ENCODE measurements at places on chromosomes 16 and 17.

- no peak for DNase-seq
These were observed 10.0 kb upstream of the ZNF23 start for GRCh38 chr16:71472051-71472450.

- DNase-seq = no peak
These were observed 40.2 kb downstream of the C16orf87 start for GRCh38 chr16:46790599-46791270.

- no peak for DNase-seq
These were observed 144.7 kb downstream of the PRKCA start for GRCh38 chr17:66447159-66447558.

GRCh38 chr17:12808723-12809122, 19.4 kb downstream of the ARHGAP44 start:
- no peak for DNase-seq

DNA sequence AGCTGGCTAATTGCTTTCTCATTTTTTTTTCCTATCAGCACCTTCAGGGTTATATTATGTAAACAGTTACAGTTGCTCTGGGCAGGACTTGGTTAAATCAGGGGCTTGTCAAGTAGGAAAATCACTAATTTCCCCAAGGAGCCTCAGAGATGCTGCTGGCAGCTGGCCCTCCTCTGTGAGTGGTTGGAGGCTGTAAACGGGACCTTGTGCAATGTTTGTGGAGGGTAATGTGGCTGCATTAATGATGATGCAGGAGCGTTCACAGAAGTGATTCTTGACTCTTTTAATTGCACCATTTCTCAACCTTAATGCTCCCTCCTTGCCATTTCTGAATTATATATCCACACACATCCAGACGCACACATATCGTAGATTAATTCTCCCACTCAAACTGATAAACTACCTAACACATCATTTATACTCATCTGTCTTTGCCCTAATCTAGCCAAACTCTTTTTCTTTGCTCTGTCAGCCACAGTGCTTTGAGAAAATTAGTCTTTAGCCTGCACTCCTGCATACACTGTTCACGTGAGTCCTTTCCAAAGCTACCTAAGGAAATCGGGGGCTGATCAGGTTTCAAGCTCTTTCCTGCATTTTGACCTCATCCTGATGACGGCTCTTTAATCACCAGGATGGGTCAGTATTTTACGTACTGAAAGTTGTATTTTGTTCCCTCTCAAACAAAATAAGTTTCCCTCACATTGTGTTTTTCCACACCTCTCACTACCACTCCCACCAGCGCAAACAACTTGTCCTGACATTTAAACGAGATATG, 154.4 kb upstream of the PIRT start:
- no peak for DNase-seq
